Activated T-helper 1 cell treated with anti-CD3 and anti-CD28 coated beads, Interleukin-12 subunit alpha, Interleukin-12 subunit beta, Interleukin-2, Interleukin-4 antibody, amounts not matched to agents 30 ng/mL and 10 ng/mL and 1 ng/mL, durations not matched to agents 14 hours and 24 hours and 36 hours (primary cell): ENCODE measurements at places on chromosomes 2 and 18. TPM values are rescaled to one million over a fixed set of nuclear protein-coding genes. Genes with fewer than 3 reads are reported as not detected.

CABLES1 gene
- total RNA-seq: 3.1 and 3.2 TPM in 2 replicates

MAP3K19 gene
- total RNA-seq: not detected in 2 replicates

DOCK10 gene
- total RNA-seq: 144 and 159 TPM in 2 replicates

CD8B2 gene
- total RNA-seq: 0.37 and 0.54 TPM in 2 replicates

HOXD13 gene
- total RNA-seq: not detected in 2 replicates

CHRND gene
- total RNA-seq: not detected in 2 replicates

DNA sequence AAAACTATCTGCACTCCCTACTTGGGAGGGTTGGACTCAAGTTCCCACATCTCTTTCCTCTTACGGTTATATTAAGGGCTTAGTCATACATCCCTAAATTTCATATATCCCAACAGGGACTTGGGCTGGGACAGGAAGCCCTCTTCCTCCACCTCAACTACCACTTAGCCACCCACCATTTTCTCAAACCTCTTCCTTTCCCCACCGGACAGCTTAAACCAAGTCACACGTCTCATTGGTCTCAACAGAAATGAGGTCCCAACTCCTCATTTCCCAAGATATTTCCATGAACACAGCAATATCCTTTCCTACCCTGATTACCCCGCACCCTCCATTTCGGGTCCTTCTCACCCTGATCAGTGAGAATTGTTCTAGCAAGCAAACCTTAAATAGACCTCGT lies 736 bp downstream of the ZSCAN30 start:
- no peak for DNase-seq

DNA sequence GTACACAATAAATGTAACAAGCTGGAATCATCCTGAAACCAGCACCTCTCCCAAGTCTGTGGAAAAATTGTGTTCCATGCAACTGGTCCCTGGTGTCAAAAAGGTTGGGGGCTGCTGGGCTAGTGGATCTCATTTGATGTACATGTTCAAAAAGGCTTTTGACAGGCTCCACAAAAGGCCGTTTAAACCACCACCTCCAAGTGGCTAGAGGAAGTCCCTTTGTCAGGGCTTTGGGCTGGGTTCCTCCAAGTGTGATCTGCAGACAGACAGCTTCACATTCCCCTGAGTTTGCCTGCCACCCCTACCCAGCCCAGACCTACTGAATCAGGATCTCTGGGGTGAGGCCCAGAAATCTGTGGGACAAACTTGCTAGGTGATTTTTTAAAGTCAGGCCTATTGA lies 84.7 kb downstream of the TGFA start:
- no peak for DNase-seq

DNA sequence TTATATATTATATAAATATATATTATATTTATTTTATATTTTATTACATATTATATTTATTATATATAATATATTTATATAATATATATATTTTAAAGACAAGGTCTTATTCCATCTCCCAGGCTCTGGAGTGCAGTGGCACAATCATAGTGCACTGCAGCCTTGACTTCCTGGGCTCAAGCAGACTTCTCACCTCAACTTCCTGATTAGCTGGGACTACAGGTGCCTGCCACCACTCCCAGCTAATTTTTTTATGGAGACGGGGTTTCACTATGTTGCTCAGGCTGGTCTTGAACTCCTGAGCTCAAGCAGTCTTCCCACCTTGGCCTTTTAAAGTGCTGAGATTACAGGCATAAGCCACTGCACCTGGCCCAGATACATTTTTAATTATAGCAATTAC lies 110.0 kb downstream of the PHLPP1 start:
- no peak for DNase-seq

GRCh38 chr2:237535385-237536082 lies 30.8 kb upstream of the PRLH start:
- no peak for DNase-seq

- no peak for DNase-seq
These were observed 128.4 kb upstream of the CBLN2 start for GRCh38 chr18:72672364-72673184.

- no peak for DNase-seq
These were observed 55.9 kb upstream of the RTN4 start for GRCh38 chr2:55106148-55106547.

DNA sequence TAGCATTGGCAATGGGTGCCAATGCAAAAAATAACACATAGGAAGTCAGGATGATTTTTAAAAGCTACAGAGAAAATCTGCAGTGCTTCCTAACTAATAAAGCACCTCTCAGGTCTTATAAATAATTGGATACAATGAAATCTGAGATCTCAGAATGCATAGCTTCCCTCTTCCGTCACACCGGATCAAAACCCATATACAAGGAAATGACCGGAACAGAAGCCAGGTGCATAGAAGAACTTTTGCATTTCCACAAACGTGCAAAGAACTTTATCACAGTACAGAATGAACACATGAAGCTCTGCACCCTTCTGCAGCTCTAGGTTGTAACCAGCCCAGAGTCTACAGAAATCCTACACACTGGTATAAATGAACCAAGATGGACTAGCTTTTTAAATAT lies 145.4 kb downstream of the TCF4 start:
- no peak for DNase-seq

- DNase-seq: no peak
These were observed 284.0 kb upstream of the HS6ST1 start for GRCh38 chr2:128602699-128603101.

- peak; percentile 21 for DNase-seq
These were observed 502 bp downstream of the TUBB6 start for GRCh38 chr18:12308386-12309100.

GRCh38 chr2:43201497-43201896 lies 24.9 kb downstream of the ZFP36L2 start:
- no peak for DNase-seq

DNA sequence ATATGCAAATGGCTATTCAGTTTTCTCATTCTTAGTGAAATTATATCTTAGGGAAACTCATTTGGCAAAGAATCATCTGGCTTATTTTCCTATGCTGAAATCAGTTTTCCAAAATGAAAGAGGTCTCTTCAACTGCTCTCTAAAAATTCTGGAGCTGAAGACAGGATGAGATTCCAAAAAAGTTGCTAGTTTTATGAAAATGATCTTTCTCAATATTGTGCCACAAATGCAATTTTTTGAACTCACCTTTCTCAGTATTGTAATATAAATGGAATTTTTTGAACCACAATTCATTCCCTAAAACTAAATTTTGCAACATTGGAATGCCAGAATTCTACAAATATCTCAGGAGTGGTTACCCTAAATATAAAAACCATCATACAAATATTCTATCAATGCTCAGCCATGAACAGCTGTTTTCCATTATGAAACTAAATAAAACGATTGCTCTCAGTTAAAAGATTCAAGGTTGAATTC lies 147.7 kb upstream of the PKDCC start:
- no peak for DNase-seq

GRCh38 chr2:150140777-150141176 lies 346.7 kb downstream of the RND3 start:
- no peak for DNase-seq

DNA sequence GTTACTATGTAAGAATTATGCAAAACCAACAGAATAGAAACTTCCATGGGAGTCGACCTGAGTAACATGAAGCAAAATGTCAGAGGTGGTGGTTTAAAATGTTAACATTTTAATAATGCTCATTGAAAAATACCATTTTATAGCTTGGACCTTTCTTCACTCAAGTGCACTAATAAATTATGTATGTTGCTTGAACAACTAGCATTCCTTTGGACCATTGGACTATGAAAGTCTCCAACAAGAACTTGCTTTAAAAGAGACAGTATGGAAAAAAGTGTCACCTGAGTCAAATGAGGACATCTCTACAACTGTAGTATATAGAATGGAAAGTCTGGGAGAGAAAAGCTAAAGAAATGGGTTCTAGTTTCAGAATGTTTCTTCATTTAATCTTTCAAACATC lies 51.9 kb downstream of the GLS start:
- DNase-seq: no peak

GRCh38 chr2:233867993-233868532 lies at the start of gene MSL3B:
MSL3B (minus strand) TSS chr2:233868386.
- peak; percentile 55 for DNase-seq

GRCh38 chr2:14866736-14867352 lies 234.3 kb downstream of the LRATD1 start:
- DNase-seq: no peak

- no peak for DNase-seq
These were observed 12.1 kb upstream of the RHOB start for GRCh38 chr2:20434588-20435294.

DNA sequence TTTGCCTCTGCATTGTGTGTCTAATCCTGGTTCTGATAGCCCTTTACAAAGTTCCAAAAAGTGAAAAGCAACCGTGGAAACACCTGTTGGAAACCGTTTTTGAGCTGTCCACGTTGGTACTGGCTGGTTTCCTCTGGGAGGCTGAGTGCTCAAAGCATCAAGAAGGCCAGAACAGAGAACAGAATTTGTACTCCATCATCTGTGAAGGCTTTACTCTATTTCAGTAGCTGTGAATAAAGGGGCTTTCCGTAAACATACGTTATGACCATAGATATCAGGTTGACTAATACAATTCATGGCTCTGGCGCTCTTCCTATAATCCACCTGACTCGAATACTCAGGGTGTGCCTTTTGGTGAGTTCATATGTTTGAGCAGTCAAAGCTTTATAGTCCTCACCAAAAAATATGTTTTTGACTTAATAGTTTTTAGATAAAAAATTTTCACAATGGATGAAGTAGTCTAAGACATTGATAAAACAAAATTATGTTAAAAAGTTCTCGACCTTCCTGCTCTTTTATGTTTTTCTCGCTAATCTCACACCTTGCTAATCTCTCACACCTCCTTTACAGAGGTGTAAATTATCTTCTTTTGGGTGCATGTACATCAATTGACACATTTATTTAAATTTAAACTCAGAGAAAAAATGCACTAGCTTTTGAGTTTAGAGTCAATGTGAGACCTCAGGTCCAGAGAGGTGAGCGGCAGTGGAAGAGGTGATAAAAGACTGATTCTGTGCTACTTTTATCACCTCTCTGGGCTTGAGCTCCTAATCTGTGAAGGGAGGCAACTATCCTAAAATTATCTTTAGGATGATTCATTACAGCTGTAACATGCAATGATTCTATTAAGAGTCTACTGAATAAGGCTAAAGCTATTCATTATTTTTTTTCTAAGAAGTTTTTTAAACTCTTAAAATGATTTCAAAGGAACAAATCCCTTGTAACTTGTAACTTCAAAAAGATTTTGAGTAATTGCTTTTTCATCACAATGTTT lies 65.3 kb downstream of the CXCR4 start:
- DNase-seq: no peak

DNA sequence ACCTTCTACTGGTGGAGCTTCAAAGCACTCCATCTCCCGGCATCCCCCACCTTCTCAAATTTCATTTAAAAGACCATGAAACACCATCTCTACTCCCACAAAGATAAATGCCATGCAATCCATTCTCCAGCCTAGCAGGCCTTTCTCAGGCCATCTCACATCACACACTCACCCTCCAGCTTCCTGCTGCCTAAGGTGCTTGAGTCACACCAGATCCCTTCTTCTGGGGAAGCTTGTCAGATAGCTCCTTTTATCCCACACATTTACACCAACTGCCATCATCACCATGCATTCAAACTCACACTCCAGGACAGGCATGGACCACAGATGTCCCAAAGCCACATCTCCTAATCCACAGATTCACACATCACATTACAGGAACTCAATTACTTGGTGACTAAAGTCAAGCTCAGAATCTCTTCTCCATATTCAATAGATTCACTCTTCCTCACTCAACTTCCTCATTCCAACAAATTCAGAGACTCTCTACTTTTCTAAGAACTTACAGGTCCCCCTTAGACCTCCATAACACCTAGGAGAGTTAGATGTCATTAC lies 292.5 kb downstream of the TNS1 start:
- DNase-seq: no peak

- DNase-seq: no peak
These were observed 403.3 kb downstream of the TXNL1 start for GRCh38 chr18:56235071-56235470.

GRCh38 chr2:26528836-26529235 lies 50.9 kb upstream of the OTOF start:
- DNase-seq: no peak

DNA sequence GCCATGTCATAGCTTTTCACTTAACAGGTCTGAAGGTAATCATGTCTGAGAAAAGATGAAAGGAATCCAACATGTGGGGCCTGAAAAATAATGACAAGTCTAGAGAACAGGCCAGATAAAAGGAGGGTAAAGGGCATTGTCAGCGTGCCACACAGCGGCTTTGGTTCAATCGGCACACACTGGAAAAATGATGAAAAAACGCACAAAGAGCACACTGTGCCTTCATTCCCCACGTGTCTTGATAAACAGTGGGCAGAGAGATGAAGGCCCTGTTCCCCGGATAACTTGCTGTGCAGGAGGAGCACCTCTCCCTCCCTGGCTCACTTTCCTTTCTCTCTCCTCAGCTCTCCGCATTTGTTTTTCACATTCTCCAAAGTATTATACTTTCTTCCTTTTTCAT lies 766.3 kb downstream of the TDRD15 start:
- DNase-seq: no peak

- DNase-seq: no peak
These were observed 18.0 kb upstream of the FAP start for GRCh38 chr2:162261032-162261945.

GRCh38 chr2:57842531-57842930 lies 204.1 kb upstream of the VRK2 start:
- no peak for DNase-seq

- no peak for DNase-seq
These were observed 110.1 kb downstream of the MREG start for GRCh38 chr2:215903203-215903602.

- no peak for DNase-seq
These were observed 563 bp downstream of the KIF3C start for GRCh38 chr2:25981596-25982272.

GRCh38 chr2:149080099-149080498 lies 41.6 kb downstream of the LYPD6B start:
- no peak for DNase-seq

DNA sequence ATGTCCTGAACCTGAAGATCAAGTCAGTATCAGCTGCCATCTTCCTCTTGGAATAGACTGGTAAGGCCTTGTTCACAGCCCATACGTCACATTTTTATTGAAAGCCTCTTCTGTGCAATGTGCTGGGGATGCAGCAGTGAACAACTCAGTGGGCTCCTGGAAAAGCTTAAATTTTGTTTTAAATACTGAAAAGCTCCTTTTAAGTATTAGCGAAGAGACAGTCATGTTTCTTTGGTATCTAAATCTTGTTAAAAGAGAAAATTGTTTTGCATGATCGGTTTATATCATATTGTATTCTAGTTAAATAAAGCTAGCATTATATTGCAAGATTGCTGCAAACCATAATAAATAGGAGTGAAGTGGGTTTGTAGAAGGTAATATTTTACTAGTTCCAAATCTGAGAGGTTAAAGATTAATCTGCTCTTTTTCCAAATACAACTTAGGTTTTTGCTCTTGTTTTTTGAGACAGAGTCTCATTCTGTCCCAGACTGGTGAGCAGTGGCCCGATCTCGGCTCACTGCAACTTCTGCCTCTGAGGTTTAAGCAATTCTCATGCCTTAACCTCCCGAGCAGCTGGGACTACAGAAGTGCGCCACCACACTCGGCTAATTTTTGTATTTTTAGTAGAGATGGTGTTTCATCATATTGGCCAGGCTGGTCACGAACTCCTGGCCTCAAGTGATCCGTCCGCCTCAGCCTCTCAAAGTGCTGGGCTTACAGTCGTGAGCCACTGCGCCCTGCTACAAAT lies 1.6 kb upstream of the RMDN2 start:
- no peak for DNase-seq

- DNase-seq: no peak
These were observed 28.2 kb upstream of the NFATC1 start for GRCh38 chr18:79367480-79367879.
